ENCODE measurements at places on chromosomes 2 and 18.

DNA sequence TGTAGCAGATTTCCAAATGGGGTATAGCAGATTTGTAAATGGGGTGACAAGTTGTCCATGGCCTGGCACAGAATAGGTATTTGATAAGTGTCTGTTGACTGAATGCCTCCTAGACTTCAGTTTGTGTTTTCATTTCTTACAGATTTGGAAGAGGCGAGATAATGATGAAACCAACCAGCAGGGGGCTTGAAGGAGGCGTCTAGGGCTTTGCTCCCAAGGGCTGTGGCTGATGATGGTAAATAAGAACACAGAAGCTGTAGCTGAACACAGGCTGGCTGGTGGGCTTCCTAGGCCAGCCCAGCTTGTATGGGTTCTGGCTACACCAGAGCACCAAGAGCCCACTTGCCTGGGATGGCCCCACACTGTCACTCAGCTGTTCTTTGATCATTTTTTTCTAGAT, 19.4 kb downstream of the SFTPB start:
- no peak for DNase-seq

GRCh38 chr2:204988836-204989235, 443.6 kb downstream of the PARD3B start:
- DNase-seq, result no peak

DNA sequence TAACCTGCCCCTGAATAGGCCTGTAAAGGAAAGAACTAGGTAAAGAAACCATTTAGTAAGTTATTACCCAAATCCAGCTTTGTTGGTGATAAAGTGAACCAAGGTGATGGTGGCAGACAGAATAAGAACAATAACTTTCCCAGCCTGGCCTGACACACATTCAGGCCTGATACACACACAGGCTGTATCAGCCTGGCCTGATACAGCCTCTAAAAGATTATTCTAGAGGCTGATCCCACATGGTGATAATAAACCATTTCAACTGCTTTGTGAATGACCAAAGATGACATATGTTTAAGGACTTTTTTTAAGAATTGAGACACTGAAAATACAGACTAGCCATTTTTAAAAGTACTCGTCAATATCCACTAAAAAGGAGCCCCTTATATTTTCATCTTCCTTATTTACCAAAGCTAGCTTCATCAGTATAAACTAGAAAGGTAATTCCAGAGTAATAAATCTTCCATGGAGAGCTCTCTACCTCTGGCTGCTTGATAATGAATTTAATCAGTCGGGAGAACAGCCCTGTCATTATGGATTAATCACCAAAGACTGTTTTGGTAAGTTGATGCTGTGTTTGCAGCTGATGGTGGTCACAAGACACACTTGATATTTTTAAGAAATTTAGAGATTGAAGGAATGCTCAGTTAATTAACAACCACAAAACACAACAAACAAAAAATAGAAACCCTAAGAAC, 77.2 kb downstream of the SLC8A1 start:
- DNase-seq, result no peak

GRCh38 chr2:69380072-69380917, 6.7 kb downstream of the GFPT1 start:
- DNase-seq, result no peak

DNA sequence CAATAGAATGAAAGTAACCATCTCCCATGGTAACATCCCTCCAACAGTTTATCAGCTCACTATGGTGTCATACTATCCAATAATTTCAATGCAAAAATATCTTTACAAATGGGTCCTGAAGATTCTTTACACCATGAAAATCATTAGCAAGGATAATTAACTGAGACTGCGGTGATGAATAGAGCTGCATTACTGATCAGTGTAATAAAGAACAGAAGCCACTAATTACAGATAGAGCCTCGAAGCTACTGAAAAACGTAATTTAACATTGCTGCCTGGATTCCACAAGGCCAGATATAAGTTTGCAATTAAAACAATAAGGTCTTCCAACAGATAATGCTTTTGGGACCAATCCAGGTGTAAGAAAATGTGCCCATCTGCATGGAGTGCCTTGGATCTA, 1245.8 kb upstream of the SLC39A10 start:
- DNase-seq, result no peak

GRCh38 chr2:173462892-173463840, 108.5 kb downstream of the CDCA7 start:
- DNase-seq, result no peak

GRCh38 chr2:231935207-231935524, 9.0 kb upstream of the NPPC start:
- DNase-seq, result no peak

- no peak for DNase-seq
These were observed 124.1 kb upstream of the MAP3K20 start for GRCh38 chr2:172951554-172951953.

DNA sequence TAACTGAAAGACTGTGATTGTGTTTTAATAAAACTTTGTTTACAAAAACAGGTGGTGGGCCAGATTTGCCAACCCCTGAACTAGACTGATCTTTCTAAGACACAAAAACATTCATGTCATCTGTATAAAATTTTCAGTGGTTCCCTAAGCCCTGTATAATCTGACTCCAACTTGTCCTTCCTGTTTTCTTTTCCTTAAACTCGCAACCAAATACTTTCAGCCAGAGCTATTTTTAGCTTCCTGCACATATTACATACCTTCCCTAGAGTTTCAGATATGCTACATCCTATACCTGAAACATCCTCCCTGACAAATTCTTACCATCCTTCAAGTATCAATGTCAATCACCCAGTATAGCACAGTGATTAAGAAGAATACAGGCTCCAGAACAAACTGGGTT, 4.8 kb downstream of the GCFC2 start:
- DNase-seq, result no peak

DNA sequence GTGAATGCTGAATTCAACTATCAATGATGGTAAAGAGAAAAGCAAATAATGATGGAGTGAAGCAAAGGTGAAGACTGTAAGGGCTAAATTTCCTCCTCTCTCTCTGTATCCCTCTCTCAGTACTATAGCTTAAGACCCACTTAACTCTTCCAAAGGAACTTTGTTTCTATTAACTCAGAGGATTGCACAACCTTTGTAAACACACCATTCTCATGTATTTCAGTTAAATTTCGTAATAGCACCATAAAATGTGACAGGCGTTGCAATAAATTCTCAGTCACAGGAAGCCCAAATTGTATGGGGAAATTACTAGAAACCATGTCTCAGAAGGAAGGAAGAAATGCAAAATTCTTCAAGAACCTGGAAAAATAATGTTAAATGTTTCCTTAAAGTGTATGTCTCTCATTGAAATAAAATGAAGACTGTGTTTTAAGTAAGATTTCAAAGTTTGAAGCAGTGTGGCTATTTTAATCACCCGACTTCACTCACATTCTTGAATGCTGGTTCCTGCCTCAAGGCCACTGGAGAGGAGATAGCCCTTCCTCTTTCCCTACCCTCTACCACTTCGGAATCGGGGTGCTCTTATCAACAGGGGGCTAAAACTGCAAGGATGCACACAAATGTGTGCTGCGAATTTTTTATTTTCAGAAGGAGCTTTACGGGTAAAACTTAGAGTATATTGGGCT, 112.1 kb downstream of the FTCDNL1 start:
- DNase-seq, result no peak

DNA sequence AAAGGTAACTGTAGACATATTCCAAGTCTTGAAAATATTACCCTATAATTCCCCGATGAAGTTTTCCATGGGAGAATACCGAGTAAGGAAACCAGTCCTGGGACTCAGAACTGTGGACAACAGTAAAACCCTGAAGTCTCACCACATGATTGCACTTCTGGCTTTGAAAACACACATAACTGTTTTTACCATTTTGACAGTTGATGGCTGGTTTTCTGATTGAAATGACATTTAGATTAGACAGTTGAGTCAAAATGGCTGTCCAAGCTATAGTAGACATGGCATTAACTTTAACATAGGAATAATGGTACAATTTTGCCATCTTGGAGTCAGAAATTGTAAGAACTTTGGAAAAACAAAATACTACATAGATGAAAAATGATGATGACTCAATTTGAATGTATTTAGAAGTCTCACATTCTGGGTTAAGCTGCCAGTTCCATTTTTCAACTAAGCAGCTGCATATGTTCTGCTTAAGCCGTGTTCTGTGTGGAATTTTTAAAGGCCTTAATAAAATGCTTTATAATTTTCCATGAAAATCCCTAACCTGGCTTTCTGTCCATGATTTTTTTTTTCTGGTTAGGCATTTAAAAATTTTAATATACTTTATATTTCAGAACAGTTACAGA, 38.3 kb upstream of the WIPF1 start:
- DNase-seq, result no peak

DNA sequence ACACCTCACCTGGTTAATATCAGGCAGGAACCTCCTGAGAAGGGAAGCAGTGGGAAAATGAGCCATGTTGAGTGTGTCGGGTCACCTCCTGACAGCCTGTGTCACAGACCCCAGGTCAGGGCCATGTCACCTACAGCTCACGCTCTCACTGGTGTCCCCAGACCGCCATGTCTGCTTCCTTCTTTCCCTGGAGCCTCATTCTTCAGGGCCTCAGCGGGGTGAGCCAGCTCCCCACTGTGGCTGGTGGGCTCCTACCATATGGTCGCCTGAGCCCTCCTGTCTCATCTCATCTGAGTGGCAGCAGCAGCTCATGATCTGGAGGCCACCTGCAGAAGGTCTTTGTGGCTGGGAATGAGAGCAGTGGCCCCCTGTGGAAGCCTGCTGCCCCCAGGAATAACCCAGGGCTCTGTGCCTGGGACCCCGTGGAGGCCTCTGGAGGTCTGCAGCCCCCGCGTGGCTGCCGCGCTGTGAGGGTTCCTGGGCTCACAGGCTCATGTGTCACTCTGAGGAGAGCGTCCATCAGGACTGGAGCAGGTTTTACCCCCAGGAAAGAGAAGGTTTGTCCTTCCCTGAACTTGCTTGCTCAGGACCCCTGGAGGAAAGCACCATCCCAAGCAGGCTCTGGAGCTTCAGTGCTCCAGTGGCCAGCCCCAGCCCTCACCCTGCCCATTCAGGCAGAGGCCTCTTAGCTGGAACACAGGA, 56.4 kb downstream of the FAM168B start:
- no peak for DNase-seq

DNA sequence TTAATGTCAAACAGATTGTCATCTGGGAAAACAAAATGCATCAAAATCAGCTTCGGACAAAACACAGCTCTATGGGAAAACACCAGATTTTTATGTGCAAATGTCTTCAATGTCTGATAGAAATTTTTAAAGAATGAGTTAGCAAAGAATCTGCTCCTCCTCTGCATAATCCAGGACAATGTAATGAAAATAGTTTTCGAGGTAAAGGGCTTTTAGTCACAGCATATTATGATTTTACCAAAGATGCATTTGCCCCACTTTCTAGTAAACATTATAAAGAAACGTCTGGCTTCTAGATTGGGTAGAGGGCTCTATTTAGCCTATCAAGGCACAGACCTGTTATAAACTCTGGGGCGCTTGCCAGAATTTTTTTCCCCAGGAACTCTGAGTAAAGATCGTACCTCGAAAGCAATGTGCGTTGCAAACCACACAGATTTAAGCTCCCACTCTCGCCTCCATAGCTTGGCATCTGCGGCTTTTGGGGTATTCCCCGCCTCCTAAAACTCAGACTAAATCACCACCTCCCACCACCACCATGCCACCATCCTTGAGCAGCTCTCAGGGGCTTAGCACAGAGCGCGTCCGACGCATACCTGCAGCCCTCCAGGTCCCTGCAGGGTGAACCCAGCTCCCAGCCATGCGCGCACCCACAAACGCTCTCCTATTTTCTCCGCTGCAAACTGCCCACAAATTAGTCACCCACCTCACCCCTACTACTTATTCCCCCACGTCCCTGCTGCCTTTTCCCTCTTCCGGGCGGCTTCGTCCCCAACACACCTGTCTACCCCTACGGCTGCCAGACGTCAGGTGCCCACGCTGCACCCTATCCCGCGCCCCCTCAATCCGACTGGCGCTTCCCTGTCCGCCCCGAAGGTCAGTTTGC, 829 bp downstream of the ACVR1C start:
- no peak for DNase-seq

GRCh38 chr2:217617616-217618022, 385.2 kb downstream of the TNS1 start:
- no peak for DNase-seq

- no peak for DNase-seq
These were observed 370.4 kb downstream of the SOCS6 start for GRCh38 chr18:70659036-70659925.

- no peak for DNase-seq
These were observed 142.9 kb downstream of the ASB1 start for GRCh38 chr2:238569507-238570195.

DNA sequence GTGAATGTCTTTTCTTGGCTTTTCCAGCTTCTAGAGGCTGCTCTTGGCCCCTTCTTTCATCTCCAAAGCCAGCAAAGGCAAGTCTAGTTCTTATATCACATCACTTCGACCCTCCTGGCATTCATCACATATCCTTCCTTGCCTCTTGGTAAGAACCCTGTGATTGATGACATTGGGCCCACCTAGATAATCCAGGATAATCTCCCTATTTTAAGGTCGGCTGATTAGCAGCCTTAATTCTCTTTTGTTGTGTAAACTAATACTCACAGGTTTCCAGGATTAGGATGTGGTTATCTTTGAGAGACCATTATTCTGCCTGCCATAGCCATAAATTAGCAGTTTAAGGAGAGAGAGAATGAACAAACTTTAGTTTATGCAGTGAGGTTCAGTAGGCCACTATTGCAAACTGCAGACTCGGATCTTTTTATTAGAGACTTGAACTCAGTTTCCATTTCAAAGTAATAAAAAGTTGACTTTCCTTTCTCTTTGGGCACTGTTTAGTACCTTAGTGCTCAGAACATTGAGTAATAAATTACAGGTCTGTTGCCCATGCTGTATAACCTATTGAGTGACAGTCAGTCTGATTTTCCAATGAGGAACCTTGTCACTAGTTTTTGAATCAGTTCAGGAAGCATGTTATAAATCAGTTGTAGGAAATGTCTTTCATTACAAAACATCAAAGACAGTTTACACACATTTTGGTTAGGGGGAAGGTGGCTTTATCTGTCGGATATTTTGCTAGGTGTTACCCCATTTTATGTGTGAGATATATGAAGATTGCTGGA, 4.5 kb downstream of the NDUFV2 start:
- DNase-seq, result no peak

DNA sequence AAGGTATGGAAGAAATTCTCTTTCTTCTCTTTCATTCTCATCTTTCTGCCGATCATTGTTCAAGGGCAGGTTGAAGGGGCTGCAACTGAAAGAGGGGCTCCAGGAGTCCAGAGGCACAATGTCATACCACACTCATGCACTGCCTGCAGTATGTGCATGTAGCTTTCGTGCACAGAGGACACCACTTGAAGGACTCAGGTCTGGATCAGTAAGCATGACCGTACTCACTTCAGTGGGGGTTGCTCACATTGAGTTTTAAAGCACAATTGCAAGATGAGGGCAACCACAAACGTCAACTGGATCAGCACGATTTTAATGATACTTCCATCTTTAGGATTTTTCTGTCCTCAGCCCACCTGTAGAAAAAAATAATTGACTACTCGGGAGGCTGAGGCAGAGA, 84.6 kb downstream of the SP3 start:
- DNase-seq, result no peak

Data from stimulated activated CD8-positive, alpha-beta memory T cell treated with anti-CD3 and anti-CD28 coated beads, Interleukin-15, amount 100 ng/mL, for 24 hours (primary cell).